Ovary (tissue), 10 donors: ENCODE measurements at places on chromosomes 3 and 15. TPM values are rescaled to one million over a fixed set of nuclear protein-coding genes. Genes with fewer than 3 reads are reported as not detected.

Gene ROPN1
- polyA plus RNA-seq: not detected

Gene GPR27
- polyA plus RNA-seq: 9.2 TPM

Gene ZNF80
- not detected for polyA plus RNA-seq

Gene GHRL
- polyA plus RNA-seq: 0.23 TPM

Gene CYP1A2
- not detected for polyA plus RNA-seq

Gene GOLGA8G
- polyA plus RNA-seq: not detected

Gene LRRC2
- polyA plus RNA-seq: 6.9 TPM

Gene BFSP2
- polyA plus RNA-seq: not detected

Gene SEC22C
- 53.7 TPM for polyA plus RNA-seq
